ENCODE measurements at places on chromosomes 3 and 15. TPM values are rescaled to one million over a fixed set of nuclear protein-coding genes. Genes with fewer than 3 reads are reported as not detected.

The CYP8B1 gene
- not detected for total RNA-seq

The KLHL40 gene
- total RNA-seq, result 0.57 TPM

The BOC gene
- total RNA-seq, result 12.8 TPM

The FGF12 gene
- 45.1 TPM for total RNA-seq

The HTR3E gene
- not detected for total RNA-seq

The FBXO40 gene
- 147 TPM for total RNA-seq

- DNase-seq, result no peak
Measured at GRCh38 chr15:98976500-98976899, 31.1 kb downstream of the PGPEP1L start.

- no peak for DNase-seq
Measured at GRCh38 chr15:64355348-64355943, 527 bp downstream of the CSNK1G1 start.

GRCh38 chr3:186596568-186597287 is 16.1 kb upstream of the AHSG start:
- DNase-seq, result no peak

- DNase-seq, result peak; percentile 56
Measured at GRCh38 chr3:127491909-127492308, 98.6 kb downstream of the TPRA1 start.

DNA sequence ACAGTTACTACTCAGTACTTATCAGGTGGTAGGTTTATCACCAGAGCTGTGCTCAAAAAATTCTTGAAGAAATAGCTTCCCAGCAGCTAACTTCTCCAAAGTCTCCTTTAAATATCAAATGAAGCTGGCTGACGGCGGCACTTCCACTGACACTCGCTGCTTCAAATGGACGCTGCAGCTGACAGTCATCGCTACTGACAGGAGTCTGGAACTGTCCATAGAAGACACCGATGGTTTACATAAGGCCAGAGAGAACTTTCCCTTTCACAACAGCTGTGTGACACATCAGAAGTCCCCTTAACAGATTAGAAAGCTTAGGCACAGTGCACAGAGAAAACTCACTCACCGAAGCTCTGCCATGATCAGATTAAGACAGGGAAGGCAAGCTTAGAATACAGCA is 270.2 kb downstream of the SHOX2 start:
- DNase-seq, result no peak

DNA sequence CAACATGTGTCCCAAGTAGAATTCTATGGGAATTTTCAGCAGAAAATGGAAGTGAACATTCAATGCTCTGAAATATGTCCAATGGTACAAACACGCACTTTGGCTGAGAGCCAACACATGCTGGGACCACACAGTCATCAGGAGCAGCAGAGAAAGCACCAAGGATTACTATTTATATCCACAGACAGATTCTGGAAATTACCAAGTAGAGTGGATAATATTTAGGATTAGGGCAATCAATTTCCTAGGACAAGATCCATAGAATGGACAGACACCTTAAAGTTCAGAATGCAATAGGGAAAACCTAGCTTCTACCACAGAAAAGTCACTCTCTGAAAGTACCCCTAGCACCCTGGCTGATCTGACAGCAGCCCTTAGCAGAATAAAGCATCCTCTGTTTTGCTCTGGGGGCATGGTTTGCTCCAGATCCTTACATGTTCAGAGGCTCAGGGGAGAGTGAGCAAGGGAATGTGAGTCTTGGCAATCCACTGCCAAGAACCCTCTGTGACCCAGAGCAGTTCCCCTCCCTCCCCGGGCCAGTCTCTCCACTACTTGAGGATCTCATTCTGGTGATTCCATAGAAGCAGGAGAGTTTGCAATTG is 206.0 kb upstream of the WNT5A start:
- DNase-seq, result no peak

DNA sequence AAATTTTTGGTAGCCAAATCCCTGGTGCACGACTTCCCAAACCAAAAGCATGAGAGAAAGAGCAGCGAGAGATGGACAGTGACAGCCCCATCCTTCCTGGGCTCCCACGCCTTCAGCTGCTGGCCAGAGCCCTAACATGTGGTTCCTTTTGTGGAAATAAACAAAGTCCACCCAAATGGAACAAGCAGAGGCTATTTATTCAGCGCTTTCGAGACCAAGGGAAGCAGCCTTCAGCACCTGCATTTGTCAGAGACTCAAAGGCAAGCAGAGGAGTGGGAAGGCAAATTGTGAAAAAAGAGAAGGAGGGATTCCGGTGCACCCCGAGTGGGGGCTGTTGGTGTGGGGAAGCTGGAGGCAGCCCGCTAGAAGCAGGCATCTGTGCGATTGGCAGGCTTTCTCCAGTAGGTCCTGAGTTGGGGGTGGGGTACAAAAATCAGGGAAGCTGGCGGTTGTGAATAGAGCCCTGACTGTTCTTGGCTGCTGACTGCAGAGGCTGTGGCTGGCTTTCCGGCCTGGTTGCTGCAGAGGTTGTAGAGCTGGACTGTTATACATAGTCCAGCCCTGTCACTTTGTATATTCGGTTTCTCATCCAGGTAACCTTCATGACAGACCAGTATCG is 427.2 kb downstream of the OCA2 start:
- DNase-seq, result no peak

- no peak for DNase-seq
Measured at GRCh38 chr15:48596841-48597240, 48.7 kb downstream of the FBN1 start.

GRCh38 chr15:35014241-35014640 is 26.2 kb upstream of the ZNF770 start:
- no peak for DNase-seq

DNA sequence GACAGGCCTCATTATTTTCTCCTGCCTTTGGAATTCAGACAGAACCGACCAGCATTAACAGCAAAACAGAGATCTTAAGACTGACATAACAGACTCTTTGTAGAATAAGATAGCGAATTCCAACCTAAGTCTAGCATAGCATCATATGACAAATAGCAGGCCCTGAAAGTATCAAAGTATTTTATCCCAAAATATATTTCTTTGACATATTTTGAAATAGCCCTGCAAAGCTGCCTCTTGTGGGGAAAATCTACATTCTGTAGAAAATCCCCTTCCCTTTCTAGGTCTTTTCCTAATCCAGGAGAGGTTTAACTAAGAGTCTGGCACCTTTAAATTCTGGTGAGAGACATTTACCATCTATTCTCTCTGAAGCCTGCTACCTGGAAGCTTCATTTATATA is 34.4 kb upstream of the STRIT1 start:
- DNase-seq, result no peak

DNA sequence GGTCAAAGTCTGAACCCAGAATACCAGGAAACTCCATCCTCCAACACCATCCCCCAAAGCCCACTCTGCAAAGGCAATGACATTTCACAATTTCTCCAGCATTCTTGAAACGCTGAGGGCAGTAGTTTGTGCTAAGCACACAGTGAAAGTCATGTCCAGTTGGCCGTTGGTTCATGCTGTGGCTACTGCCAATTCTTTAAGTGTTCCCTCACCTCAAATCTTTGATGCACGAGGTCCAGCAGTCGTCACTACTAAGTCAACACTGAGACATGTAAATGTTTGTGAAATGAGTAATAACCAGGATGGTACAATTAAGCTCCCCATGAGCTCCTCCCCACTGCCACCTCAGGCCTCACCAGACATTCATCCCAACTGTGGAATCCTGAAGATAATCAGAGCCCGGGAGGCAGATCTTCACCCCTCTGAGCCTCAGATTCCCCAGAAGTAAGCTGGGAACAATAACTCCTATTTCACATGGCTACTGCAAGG is 7.0 kb downstream of the SUCLG2 start:
- DNase-seq, result no peak

- no peak for DNase-seq
Measured at GRCh38 chr3:13665582-13666226, 116.8 kb downstream of the FBLN2 start.

DNA sequence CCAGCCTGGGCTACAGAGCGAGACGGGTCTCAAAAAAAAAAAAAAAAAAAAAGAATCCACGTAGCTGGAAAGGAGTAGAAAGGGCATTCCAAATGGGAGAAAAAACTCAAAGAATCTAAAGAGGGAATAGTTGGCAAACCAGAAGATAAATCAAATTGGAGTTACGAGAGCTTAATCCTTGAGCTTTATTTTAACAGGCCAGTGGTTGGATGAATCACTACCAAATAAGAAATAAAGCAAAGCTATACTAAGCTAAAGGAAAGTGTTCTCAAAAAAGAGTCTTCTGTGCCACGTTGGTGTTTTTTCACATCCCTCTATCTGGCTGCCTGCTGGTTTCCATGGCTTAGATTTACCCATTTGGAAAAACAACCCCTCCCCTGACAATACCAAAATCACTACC is 14.0 kb downstream of the VGLL4 start:
- no peak for DNase-seq

DNA sequence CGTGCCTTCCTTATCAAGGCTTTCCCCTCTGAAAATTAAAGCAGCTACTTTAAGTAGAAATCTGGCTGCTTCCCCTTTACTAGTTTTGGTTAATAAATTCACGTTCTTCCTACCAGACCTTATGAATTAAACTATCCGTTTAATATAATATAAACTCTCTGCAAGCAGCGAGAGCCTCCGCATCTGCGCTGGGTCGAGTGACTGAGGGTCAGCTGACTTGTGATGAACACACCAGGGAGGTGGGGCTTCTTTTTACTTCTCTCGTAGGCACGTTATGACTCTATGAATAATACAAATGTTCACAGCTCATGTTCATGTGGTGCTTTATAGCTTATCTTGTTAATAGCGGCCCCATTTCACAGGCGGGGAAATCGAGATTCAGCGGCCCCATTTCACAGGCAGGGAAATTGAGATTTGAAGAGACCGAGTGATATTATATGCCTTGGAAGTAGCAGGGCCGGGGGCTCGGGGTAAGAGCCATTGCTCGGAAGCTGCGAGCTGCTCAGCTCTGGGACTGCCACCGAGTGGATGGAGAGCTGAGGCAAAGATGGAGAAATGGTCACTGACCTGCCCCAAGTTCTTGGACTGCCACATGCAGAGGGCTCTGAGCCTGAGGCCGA is 8.3 kb downstream of the MUC4 start:
- DNase-seq, result peak; percentile 68

- DNase-seq, result no peak
Measured at GRCh38 chr15:41836073-41836472, 2.6 kb upstream of the PLA2G4B start.

DNA sequence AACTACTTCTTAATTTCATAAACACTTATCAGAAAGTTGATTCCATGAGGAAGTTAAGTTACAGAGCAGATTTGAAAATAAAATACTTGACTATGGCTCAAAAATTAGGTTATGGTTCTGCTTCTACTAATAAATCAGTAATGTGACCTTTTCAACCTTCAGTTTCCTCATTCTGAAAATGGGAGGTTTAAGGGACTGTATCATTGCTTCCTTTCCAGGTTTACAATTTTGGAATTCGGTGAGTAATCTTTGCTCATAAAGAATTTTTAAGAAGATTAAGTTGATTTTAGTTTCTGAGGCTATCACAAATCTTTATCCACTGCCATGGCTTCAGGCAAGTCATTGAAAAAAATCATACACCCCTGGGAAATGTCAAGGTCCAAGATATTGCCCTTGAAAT is 1061.2 kb downstream of the DIPK2A start:
- DNase-seq, result no peak

DNA sequence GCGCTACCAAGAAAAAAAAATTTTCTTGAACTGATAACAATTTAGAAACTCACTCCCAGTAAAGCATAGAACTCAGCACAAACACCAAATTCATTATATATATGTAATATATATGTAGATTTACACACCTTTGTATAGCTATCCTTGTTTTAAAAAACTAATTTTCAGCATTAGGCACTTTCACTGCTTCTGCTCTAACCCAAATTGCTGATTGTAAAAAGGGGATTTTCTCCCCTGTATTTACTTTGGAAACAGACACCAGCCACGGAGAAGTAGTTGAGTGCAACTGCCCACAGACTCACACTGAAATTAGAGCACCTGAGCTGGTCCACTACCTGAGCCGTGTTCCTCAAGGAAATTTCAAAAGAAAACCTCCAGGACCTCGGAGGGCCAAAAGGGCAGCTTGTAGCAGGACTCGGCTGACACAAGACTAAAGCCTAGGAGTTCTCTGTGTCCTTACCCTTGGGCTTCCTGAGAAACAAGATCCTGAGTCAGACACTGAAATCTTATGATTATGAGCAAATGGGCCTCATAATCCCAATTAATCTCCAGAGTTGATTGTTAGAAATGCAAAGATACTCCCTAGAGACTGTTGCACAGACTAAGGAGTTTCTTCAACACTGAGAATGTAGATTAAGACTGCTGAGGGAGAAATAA is 106.0 kb downstream of the TNIK start:
- no peak for DNase-seq

DNA sequence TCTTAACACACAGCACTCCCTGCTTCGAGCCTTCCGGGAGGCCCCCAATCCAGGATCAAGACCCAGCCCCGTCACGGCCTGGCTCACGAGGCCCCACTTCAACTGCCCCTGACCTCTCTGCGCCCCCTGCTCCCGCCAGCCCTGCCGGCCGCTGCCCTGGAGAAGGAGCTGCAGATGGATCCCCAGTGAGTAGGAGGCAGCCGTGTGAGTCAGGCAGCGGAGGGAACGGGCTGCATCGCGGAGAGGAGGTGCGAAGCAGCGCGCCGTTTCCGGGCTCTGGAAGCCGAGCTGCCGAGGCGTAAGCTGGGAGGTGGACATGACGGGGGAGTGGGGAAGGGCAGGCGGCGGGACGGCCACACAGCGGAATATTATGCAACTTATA is 133.4 kb downstream of the TPRA1 start:
- no peak for DNase-seq

- no peak for DNase-seq
Measured at GRCh38 chr15:99508852-99509251, 56.9 kb upstream of the MEF2A start.

GRCh38 chr15:25481208-25481859 is 42.5 kb upstream of the UBE3A start:
- no peak for DNase-seq

- peak; percentile 82 for DNase-seq
Measured at GRCh38 chr15:71237456-71238188, 122.4 kb downstream of the THSD4 start.

DNA sequence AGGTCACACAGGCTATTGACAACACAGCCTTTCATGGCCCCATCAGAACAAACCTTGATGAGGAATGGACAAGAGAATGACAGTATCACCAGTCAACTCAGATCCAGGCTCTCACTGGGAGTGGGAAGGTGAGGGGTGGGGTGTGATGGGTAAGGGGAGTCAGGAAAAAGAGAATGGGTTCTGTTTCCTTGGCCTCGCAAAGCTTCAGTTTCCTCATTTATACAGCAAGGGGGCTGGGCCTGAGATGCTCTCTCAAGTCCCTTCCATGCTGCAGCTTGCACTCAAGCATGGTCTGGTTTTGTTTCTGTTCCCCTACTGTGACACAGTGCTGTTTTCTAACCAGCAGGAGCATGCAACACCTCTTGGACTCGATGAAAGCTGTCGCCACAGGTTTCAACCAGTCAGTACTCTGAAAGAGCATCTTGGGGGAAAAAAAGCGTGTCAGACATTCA is 65.7 kb upstream of the IL12A start:
- no peak for DNase-seq

- DNase-seq, result no peak
Measured at GRCh38 chr3:131803113-131803512, 231.7 kb downstream of the CPNE4 start.

Data from cardiac septum (tissue), 1 donor.